GM23248 (cell line): ENCODE measurements at places on chromosomes 12 and 14. TPM values are rescaled to one million over a fixed set of nuclear protein-coding genes. Genes with fewer than 3 reads are reported as not detected.

The TMEM30B gene
- 1.3 and 1.7 TPM in 2 replicates for total RNA-seq

DNA sequence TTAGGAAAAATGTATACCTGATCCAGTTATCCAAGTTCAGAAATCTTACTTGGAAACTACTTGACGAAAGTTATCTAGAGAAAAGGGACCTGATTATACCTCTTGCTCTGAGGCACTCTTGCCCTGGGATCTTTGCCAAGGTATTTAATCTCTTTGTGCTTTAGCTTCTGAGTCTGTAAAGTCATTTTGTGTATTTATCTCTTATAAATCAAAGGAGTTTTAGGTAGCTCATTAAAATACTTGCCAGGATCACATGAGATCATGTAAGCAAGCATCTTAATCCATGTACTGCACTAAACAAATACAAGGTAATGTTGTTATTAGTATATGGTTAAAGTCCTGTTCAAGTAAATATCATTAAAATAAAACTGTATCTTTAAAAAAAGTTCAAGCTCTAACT, 147.5 kb downstream of the IPO8 start:
- H3K27me3 ChIP-seq: no peaks in the 10 kb centered on the region
- no peaks in the 10 kb centered on the region for H3K4me1 ChIP-seq
- H3K27ac ChIP-seq: no peak overlapping the region

DNA sequence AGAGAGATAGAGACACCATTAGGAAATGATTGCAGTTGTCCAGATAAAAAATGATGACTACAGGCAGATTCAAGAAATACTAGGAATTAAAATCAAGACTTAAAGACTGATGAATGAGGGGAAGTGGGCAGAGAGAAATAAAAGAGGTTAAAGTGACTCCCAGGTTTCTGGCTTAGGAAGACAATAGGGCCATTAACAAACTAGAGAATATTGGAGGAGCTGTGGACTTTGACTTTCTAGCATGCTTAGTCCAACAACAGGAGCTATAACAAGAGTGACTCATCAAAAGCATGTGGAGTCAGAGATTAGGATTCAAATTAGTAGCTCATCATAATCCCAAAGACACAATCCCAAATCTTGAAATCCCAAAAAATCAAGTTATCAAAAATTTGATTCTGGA, 101.5 kb downstream of the BMP4 start:
- no peaks in the 10 kb centered on the region for H3K36me3 ChIP-seq
- no peaks in the 10 kb centered on the region for H3K4me1 ChIP-seq
- no peak overlapping the region for H3K27ac ChIP-seq
- peaks cover 15% of the 10 kb centered on the region; the same call in 1 of the 2 replicates for H3K27me3 ChIP-seq

DNA sequence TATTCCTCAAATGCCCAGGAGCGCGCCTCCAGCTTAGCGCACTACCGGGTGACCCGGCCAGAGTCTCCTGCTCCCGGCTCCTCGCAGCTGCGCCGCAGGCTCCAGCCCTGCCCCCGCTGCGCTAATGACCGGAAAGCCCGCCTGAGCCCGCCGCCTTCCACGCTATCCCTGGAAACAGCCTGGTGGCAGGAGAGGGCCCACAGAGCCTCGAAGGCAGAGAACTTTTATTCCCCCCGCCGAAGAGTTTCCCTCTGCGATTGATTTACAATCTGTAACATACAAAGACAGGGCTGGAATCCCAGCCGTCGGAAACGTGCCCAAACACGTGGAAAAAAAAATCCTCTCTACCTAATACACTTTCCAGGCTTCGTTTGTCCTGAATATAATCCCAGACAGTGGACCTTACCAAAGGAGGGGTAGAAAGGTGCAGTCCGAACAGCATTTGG, 1.5 kb downstream of the COL2A1 start:
- H3K36me3 ChIP-seq: no peaks in the 10 kb centered on the region
- peaks cover 73% of the 10 kb centered on the region for H3K27me3 ChIP-seq
- DNase-seq: peak; percentile 71
- peaks cover 6% of the 10 kb centered on the region; the same call in 1 of the 2 replicates for H3K4me1 ChIP-seq

- H3K36me3 ChIP-seq: peaks cover 56% of the 10 kb centered on the region
- H3K27me3 ChIP-seq: no peaks in the 10 kb centered on the region
- H3K4me3 ChIP-seq: no peak overlapping the region
Observed at GRCh38 chr14:76191297-76191696, 39.6 kb downstream of the GPATCH2L start.

- H3K27me3 ChIP-seq: no peaks in the 10 kb centered on the region
- H3K27ac ChIP-seq: no peak overlapping the region
- H3K4me3 ChIP-seq: no peak overlapping the region
- H3K36me3 ChIP-seq: peaks cover 26% of the 10 kb centered on the region
- peaks cover 1% of the 10 kb centered on the region for H3K4me1 ChIP-seq
Observed at GRCh38 chr14:88417594-88417993, 32.1 kb downstream of the SPATA7 start.

- H3K36me3 ChIP-seq: no peaks in the 10 kb centered on the region
- H3K27me3 ChIP-seq: no peaks in the 10 kb centered on the region; the same call in 1 of the 2 replicates
- H3K27ac ChIP-seq: no peak overlapping the region
- H3K4me3 ChIP-seq: no peak overlapping the region
- DNase-seq: no peak
Observed at GRCh38 chr12:24681570-24681969, 267.3 kb downstream of the BCAT1 start.

GRCh38 chr14:91484186-91484585, 25.9 kb downstream of the PPP4R3A start:
- no peak overlapping the region for H3K27ac ChIP-seq
- H3K4me1 ChIP-seq: peaks cover 15% of the 10 kb centered on the region
- no peak overlapping the region for H3K4me3 ChIP-seq
- no peaks in the 10 kb centered on the region for H3K27me3 ChIP-seq
- no peak for DNase-seq

The CPNE8 gene
- total RNA-seq: 3.2 and 4.1 TPM in 2 replicates

GRCh38 chr14:50489851-50490250, 42.5 kb downstream of the MAP4K5 start:
- peaks cover 11% of the 10 kb centered on the region; the same call in 1 of the 2 replicates for H3K36me3 ChIP-seq
- H3K4me3 ChIP-seq: no peak overlapping the region
- no peak overlapping the region for H3K27ac ChIP-seq
- no peak for DNase-seq

DNA sequence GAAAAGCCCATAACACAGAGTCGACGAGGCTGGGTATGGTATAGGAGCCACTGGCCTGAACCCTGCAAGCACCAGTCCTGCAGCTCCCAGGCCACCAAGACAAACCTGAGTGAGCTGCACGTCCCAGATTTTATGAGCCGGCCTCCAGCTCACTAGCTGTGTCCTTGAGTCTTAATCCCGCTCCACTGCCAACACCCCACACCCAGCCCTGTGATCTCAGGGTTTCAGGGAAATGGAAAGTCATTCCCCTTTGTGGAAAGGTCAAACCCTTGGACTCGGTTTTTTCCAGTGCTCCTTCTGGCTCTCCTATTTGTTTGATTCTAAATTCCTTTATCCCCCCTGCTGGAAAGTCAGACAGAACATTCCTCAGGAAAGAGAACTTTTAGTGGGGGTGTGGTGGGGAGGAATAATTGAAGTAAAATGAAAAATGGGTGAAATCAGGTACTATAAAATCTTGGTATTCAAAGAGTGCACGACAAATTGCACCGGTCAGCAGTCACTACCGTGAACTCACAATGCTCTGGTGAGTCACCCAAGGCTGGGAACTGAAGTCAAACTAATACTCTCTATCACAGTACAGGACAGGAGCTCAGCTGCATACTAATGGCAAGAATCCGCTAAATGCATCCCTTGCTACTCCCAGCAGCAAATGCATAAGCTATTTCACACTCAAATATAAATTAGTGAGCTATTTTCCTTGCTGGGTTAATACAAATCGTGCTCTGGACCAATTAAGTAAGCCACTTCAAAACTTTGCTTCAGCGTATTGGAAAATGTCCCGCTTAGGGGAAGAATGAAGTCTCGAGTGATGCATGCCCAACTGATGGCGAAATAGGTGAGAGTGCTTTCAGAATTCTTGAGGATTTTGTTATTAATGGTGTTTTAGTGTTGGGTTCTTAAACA, 9.0 kb downstream of the PITPNM2 start:
- H3K27ac ChIP-seq: peak overlapping the region; percentile 53
- H3K4me3 ChIP-seq: 0 out of 2 replicates have a peak overlapping the region, but pooled peaks have one; percentile 32
- H3K36me3 ChIP-seq: no peaks in the 10 kb centered on the region
- peaks cover 36% of the 10 kb centered on the region for H3K4me1 ChIP-seq
- H3K27me3 ChIP-seq: no peaks in the 10 kb centered on the region
- DNase-seq: peak; percentile 91

DNA sequence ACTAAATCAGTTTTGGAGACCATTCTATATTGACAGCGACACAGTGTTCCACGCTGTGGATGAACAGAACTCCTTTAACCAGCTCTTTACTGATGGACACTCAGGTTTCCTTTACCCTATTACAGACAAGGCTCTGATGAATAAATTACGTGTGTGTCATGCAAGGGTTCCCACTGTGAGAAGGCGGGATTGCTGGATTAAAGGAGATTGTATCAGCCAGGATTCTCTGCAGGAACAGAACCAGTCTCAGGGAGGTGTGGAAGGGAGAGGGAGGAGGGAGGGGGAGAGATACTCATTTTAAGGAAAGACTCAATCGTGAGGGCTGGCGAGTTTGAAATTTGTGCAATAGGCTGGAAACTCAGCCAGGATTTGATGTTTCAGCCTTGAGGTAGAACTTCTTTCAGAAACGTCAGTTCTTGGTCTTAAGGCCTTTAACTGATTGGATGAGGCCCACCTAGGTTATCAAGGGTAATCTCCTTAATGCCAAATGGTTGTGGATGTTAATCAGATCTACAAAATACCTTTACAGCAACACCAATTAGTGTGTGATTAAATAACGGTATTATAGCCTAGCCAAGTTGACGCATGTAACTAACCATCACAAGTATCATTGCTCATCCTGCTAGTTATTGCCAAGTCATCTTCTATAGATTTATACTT, 104.0 kb downstream of the GCH1 start:
- no peaks in the 10 kb centered on the region for H3K36me3 ChIP-seq
- peaks cover 15% of the 10 kb centered on the region for H3K4me1 ChIP-seq
- 0 out of 2 replicates have a peak, but pooled peaks cover 3% of the 10 kb centered on the region for H3K27me3 ChIP-seq
- H3K27ac ChIP-seq: no peak overlapping the region

The SLC6A13 gene
- not detected in 2 replicates for total RNA-seq

GRCh38 chr14:32417956-32418552, 89.0 kb downstream of the AKAP6 start:
- H3K4me1 ChIP-seq: peaks cover 36% of the 10 kb centered on the region
- peak; percentile 64 for DNase-seq
- H3K4me3 ChIP-seq: no peak overlapping the region
- peak overlapping the region; percentile 55 for H3K27ac ChIP-seq
- no peaks in the 10 kb centered on the region for H3K36me3 ChIP-seq
- H3K27me3 ChIP-seq: no peaks in the 10 kb centered on the region

The ANKRD33 gene
- not detected in 2 replicates for total RNA-seq

- no peak overlapping the region for H3K4me3 ChIP-seq
- H3K27ac ChIP-seq: no peak overlapping the region
- no peaks in the 10 kb centered on the region for H3K36me3 ChIP-seq
- DNase-seq: no peak
- no peaks in the 10 kb centered on the region for H3K4me1 ChIP-seq
Observed at GRCh38 chr14:59768855-59769375, 101.7 kb downstream of the RTN1 start.

The MGP gene
- total RNA-seq: 0.86 TPM in 1 of 2 replicates, not detected in the other

The CLECL1 gene
- total RNA-seq: not detected in 2 replicates

The KRT8 gene
- total RNA-seq: 5.5 and 12.9 TPM in 2 replicates

DNA sequence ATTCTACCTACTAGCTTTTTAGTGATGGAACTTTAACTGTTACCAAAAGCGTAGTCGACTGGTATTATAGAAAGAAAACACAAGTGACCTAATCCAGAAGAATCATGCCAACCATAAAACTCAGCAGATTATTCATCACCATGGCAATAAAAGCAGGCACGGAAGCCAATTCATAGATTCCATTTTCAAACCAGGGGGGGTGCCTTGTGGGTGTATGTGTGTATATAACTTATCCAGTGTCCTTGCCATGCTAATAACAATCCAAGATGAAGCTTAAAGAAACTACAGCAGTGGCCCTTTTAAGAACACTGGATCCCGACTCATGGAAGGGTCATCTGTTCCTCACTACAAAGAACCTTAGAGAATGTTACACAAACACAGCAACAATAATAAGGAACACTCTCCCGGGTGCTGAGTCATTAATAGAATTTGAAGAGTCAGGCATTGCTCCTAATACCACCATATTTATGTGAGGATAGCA, 61.0 kb downstream of the EPS8 start:
- DNase-seq: peak; percentile 93
- peaks cover 57% of the 10 kb centered on the region for H3K4me1 ChIP-seq

DNA sequence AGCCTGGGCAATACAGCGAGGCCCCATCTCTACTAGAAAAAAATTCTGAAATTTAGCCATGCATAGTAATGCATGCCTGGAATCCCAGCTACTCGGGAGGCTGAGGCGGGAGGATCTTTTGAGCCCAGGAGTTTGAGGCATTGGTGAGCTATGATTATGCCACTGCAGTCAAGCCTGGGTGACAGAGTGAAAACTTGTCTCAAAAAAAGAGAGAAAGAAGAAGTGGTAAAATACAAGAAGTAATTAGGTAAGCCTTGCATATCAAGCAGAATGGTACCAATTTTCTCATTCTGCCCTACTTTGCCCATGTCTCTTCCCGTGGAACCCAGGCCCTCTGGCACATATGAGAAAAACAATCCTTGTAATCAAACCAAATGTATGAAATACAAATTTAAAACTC, 70.7 kb downstream of the SUSD6 start:
- no peaks in the 10 kb centered on the region for H3K36me3 ChIP-seq
- H3K27me3 ChIP-seq: no peaks in the 10 kb centered on the region
- DNase-seq: no peak
- no peak overlapping the region for H3K27ac ChIP-seq
- H3K4me3 ChIP-seq: no peak overlapping the region

GRCh38 chr14:63981569-63981968, 128.8 kb downstream of the SYNE2 start:
- H3K36me3 ChIP-seq: no peaks in the 10 kb centered on the region
- no peaks in the 10 kb centered on the region for H3K27me3 ChIP-seq
- no peak overlapping the region for H3K4me3 ChIP-seq
- H3K4me1 ChIP-seq: no peaks in the 10 kb centered on the region

GRCh38 chr14:63781686-63782085, 53.8 kb upstream of the SGPP1 start:
- peaks cover 7% of the 10 kb centered on the region; the same call in 1 of the 2 replicates for H3K4me1 ChIP-seq
- no peak for DNase-seq
- H3K4me3 ChIP-seq: no peak overlapping the region
- no peaks in the 10 kb centered on the region for H3K27me3 ChIP-seq
- H3K27ac ChIP-seq: no peak overlapping the region
- H3K36me3 ChIP-seq: no peaks in the 10 kb centered on the region
